ENCODE measurements at places on chromosomes 12 and 14. TPM values are rescaled to one million over a fixed set of nuclear protein-coding genes. Genes with fewer than 3 reads are reported as not detected.

The CPM gene
- total RNA-seq: 0.27 TPM

The KRT83 gene
- not detected for total RNA-seq

The KRT6C gene
- total RNA-seq: not detected

The PTGER2 gene
- total RNA-seq: 43.6 TPM

The IQSEC3 gene
- 3.8 TPM for total RNA-seq

The ENDOU gene
- total RNA-seq: 0.27 TPM

The CACNA1C gene
- 0.54 TPM for total RNA-seq

The PYGL gene
- 78.1 TPM for total RNA-seq

The ULK1 gene
- 39.9 TPM for total RNA-seq

The ITGA5 gene
- 192 TPM for total RNA-seq

The ZDHHC22 gene
- not detected for total RNA-seq

The DEGS2 gene
- total RNA-seq: 12.4 TPM

The XRCC3 gene
- total RNA-seq: 16.7 TPM

The FSCB gene
- not detected for total RNA-seq

The RD3L gene
- total RNA-seq: not detected

The HSPB8 gene
- not detected for total RNA-seq

The TAS2R42 gene
- not detected for total RNA-seq

The ACTN1 gene
- total RNA-seq: 62.5 TPM

The FAM186B gene
- total RNA-seq: 0.27 TPM

The ANO4 gene
- not detected for total RNA-seq

The HSPA2 gene
- total RNA-seq: 5.1 TPM

The ZBTB25 gene
- 8.3 TPM for total RNA-seq

The CLEC9A gene
- 8.3 TPM for total RNA-seq

The PTCSC3 gene
- total RNA-seq: not detected

The SRGAP1 gene
- 0.27 TPM for total RNA-seq

The TSPAN9 gene
- total RNA-seq: 0.54 TPM

The RAB35 gene
- total RNA-seq: 33.9 TPM

The FGF6 gene
- total RNA-seq: not detected

The AQP2 gene
- total RNA-seq: under 0.01 TPM

The NEUROD4 gene
- not detected for total RNA-seq

The EMC9 gene
- 14.3 TPM for total RNA-seq

The PA2G4 gene
- 113 TPM for total RNA-seq

The MYH6 gene
- total RNA-seq: under 0.01 TPM

The RNASE1 gene
- 1.3 TPM for total RNA-seq

The CCDC197 gene
- not detected for total RNA-seq

The KRT86 gene
- total RNA-seq: under 0.01 TPM

The DNAH10 gene
- total RNA-seq: 1.3 TPM

The ASIC1 gene
- not detected for total RNA-seq

The HOXC5 gene
- not detected for total RNA-seq

The MYBPC1 gene
- not detected for total RNA-seq

The RERGL gene
- total RNA-seq: not detected

The SLC39A2 gene
- not detected for total RNA-seq

The PHETA1 gene
- total RNA-seq: 11.0 TPM

The IRAK3 gene
- total RNA-seq: 28.3 TPM

The PAPLN gene
- 1.6 TPM for total RNA-seq

The ATL1 gene
- total RNA-seq: 11.0 TPM

The BIN2 gene
- total RNA-seq: 36.1 TPM

The KRT82 gene
- not detected for total RNA-seq

The CLEC14A gene
- 0.27 TPM for total RNA-seq

The TMPRSS12 gene
- not detected for total RNA-seq

The PPP1CC gene
- total RNA-seq: 45.8 TPM

The KRT5 gene
- total RNA-seq: not detected

The RARG gene
- total RNA-seq: 3.2 TPM

The CCDC177 gene
- under 0.01 TPM for total RNA-seq

The GDF11 gene
- total RNA-seq: 17.5 TPM

The CISTR gene
- total RNA-seq: not detected

The SIX6 gene
- not detected for total RNA-seq

The EFS gene
- under 0.01 TPM for total RNA-seq

All from hematopoietic multipotent progenitor cell (in vitro differentiated cells).